Right atrium auricular region (tissue), 2 donors: ENCODE measurements at places on chromosomes 2 and 18. TPM values are rescaled to one million over a fixed set of nuclear protein-coding genes. Genes with fewer than 3 reads are reported as not detected.

- DNase-seq = no peak
Observed at GRCh38 chr2:41720331-41721251, 327.2 kb upstream of the PKDCC start.

- no peak for DNase-seq
Observed at GRCh38 chr18:61939046-61939674, 46.4 kb upstream of the RNF152 start.

GRCh38 chr2:239291475-239292350 lies 109.1 kb downstream of the HDAC4 start:
- no peak for DNase-seq

- no peak for DNase-seq
Observed at GRCh38 chr2:130842770-130843169, 6.1 kb downstream of the ARHGEF4 start.

Gene TDRD15
- total RNA-seq = not detected
